Activated CD4-positive, alpha-beta T cell treated with anti-CD3 and anti-CD28 coated beads for 24 hours (primary cell): ENCODE measurements at places on chromosomes 16 and 17.

GRCh38 chr17:17573912-17574311 lies 17.6 kb downstream of the PEMT start:
- DNase-seq: no peak

DNA sequence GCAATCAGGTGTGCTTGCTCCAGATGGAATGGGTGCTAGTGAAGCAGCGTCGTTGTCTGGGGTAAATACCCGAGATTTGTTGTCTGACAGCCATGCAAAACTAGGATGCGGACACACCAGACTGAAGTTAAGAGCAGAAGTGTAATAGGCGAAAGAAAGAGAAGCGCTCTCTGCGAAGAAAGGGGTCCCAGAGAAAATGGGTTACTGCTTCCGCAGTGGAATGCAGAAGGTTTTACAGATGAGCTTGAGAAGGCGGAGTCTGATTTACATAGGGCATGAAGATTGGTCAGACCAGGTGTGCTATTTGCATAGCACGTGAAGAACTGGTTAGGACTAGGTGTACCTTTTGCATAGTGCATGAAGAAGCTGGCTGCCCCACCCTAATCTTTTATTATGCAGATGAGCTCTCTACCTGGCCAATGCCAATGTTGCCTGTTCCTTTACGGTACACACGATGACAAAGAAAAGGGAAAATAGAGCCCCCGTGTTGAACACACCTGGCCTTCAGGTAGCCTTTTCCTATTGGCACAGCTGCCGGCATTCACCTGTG lies 32.0 kb upstream of the SNN start:
- DNase-seq: no peak

DNA sequence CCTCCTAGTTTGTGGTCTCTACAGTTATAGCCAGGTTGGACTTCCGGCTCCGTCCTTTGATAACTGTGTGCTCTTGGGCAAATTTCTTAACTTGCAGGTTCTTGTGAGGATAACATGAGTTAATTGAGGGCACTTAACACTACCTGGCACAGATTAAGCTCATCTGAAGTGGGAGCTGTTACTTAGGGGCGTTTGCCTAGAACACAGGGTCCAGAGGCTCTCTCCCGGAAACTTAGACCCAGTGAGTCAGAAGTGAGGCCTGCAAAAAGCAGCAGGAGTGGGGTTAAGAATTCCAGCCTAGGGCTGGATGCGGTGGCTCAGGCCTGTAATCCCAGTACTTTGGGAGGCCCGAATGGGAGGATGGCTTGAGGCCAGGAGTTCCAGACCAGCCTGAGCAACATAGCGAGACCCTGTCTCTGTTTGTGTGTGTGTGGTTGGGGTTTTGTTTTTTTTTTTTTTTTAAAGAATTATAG lies 1.4 kb downstream of the MVP start:
- DNase-seq: no peak

DNA sequence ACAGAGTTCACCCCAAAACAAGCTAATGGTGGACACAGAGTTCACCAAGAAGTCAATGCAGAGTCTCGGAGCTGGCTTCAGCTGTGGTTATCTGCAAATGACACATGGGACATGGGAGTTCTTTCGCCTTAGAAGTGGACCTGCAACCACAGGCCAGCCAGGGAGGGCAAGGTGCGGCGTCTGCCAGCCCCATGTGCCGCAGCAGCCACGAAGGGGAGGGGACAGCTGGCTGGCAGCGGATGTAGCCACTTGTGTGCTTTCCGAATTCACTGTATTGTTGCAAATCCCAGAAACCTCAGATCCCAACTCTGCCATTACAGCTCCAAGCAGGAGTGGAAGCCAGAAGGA lies 24.8 kb downstream of the LMF1 start:
- no peak for DNase-seq

DNA sequence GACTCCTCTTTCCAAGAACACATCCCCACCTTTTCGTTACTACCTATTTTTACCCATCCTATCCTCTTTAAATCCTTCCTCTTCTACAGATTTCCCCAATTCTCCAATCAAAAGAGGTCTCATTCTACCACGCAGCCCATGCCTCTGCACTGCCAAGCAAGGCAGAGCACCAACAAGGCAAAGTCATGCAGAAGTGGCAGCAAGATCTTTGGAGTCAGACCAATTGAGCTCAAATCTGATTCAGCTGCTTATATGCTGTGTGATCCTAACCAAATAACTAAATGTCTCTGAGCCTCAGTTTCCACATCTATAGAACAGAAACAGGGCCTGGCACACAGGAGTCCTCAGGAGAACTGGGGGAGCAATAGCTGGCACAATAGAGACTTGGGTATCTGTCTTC lies 41.0 kb downstream of the TOM1L2 start:
- DNase-seq: no peak

- DNase-seq: no peak
These were observed 14.5 kb upstream of the RASD1 start for GRCh38 chr17:17510456-17511292.

DNA sequence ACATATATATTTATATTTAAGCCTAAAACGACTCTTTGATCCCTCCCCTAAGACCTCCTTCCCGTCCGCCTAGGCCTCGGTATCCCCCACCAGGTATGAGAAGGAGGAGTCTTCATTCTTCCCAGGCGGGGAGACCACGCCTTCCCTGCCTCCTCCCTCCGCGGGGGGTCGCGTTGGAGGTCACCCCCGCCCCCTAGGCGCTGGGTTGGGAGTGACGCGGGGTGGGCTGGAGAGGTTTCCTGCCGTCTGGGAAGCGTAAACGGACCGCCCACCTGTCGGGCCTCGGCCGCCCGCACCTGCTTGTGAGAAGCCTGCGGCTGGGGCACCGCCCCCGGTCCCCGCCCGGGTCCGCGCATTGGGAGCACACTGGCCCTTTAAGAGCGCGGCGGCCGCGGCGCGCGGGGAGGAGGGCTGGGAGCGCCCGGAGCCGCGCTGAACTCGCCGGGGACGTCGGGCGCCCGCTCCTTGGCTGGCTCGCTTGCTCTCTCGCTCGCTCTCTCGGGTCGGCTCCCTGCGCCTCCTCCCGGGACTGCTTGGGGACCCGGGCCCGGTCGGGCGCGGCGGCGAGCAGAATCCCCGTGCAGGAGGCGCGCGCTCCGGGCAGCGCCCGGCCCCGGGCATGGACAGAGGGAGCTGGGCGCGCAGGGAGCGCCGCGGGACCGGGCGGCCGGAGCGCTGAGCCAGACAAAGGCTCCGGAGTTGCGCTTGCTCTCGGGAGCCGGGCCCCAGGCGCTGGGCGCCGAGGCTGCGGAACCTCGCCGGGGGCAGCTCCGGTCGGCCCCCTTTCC lies at the start of gene MMP15:
MMP15 (plus strand) TSS at position 404 of the 788 bp plus-strand sequence. CDS start 597 bp downstream, outside the sequence.
- peak; percentile 58 for DNase-seq

DNA sequence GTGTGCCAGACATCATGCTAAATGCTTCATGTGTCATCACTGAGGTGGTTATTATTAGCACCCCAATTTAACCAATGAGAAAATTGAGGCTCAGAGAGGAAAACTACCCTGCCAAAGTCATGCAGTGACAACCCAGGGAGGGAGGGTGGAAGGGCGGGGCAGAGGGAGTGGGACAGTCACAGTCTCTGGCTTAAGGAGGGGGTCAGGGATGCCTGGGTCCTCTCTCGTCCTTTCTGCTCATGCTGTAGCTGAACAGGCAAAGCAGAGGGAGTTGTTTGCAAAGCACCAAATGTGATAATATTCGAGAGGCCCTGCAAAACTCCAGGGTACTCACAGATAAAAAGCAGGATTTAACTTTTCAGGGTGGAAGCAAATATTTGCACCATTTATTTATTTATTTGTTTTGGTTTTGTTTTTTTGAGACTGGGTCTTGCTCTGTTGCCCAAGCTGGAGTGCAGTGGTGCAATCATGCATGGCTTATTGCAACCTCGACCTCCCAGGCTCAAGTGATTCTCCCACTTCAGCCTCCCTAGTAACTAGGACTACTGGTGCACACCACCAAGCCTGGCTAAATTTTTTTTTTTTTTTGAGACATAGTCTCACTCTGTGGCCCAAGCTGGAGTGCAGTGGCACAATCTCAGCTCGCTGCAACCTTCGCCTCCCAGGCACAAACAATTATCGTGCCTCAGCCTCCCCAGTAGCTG lies 47.9 kb upstream of the NKD1 start:
- no peak for DNase-seq

GRCh38 chr17:20153231-20153630 lies 144.1 kb downstream of the SPECC1 start:
- no peak for DNase-seq

DNA sequence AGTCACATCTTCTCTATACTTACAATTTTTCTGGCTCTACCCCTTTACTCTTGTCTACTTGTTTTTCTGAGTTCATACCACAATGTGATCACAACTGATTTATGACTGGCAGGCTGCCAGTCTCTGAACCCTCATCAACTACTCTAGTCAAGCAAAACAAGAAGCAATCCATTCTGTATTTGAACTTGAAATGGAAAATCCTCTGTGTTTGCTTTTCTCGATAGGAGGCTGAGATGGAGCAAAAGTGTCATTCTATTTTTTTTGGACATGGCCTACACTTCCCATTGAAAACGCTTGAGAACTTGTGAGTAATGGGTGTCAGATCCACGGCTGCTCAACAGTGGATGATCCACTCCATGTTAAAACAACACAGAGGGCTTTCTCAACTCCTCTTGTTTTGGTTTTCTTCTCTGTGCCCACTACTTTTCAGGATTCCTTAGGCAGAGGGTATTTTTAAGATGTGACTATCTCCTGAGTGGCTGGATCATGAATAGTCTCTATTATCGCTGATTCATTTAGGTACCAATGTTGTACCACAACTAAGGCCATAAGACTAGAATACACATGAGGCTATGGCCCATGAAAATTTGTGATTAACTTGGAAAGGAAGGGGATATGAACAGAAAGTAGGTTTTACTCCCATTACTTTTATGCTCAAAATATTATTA lies 11.7 kb downstream of the TMEM100 start:
- no peak for DNase-seq

GRCh38 chr17:251531-251930 lies 70.1 kb upstream of the DOC2B start:
- no peak for DNase-seq

DNA sequence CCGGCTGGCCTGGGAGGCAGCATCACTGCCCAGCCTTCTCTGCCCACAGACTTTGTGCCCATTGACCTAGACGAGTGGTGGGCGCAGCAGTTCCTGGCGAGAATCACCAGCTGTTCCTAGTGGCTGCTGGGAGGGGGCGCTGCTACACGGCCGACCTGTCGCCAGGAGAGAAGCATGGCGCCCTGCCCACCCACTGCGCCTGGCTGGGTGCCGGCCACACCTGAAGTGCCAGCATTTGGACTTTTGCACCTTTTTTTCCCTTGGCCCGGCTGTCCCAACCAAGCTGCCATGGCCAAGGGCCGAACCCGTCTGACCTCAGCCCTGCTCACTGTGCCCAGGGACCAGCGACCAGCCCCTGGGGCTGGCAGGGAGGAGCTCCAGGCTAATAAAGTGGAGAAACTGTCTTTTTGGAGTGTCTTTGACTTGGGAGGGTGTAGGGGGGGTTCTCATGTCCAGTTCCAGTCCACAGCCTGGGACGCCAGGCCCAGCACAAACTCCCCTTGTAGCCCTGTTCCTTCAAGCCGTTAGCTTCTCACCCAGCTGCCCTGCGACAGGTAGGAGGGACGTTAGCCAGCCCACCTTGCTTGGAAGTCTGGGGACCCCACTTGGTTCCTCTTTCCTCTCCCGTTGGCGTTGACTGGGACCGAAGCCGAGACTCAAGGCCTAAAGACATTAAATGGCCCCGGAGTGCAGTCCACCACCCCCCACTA lies 939 bp upstream of the WDR90 start:
- no peak for DNase-seq

DNA sequence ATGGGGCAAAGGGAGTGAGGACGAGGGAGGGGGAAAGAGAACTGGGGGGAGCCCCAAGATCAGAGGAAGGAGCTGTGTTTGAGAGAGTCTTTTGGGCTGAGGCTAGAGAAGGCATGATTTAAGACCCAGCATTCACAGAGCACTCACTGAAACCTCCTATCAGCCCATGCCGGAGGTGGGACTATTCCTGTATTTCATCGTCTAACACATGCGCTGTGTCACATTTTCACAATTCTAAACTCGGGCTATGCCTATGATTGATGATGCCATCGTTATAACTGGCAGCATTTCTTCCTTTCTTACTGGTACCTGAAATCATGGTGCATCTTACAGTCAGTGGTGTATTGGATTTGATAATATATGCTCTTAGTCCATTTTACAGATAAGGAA lies 3.5 kb downstream of the FAM171A2 start:
- no peak for DNase-seq
